A549 treated with ZK216348 at 1 μM for 4 hours (cell line): ENCODE measurements at places on chromosomes 12 and 14. TPM values are rescaled to one million over a fixed set of nuclear protein-coding genes. Genes with fewer than 3 reads are reported as not detected.

The KCNH3 gene
- total RNA-seq, result 1.5 to 2.8 TPM (median 2.6 TPM) in 5 replicates

The RNF212B gene
- total RNA-seq, result not detected in 5 replicates

The FOXN3 gene
- total RNA-seq, result 2.9 to 6.5 TPM (median 5.3 TPM) in 5 replicates

The CFAP73 gene
- 0.20 TPM in 1 of 5 replicates, not detected in the others for total RNA-seq

The CBLN3 gene
- total RNA-seq, result 0.59 to 2.1 TPM (median 1.1 TPM) in 5 replicates

The NXPH4 gene
- total RNA-seq, result 2.7 to 6.3 TPM (median 5.1 TPM) in 5 replicates

The HOXC9 gene
- 13.2 to 16.3 TPM (median 15.3 TPM) in 5 replicates for total RNA-seq

The PLD4 gene
- 0.05 to 0.14 TPM in 2 of 5 replicates, not detected in the others for total RNA-seq

The KRT80 gene
- total RNA-seq, result 37.5 to 66.0 TPM (median 57.9 TPM) in 5 replicates

The MAP1LC3B2 gene
- total RNA-seq, result 0.91 to 1.7 TPM (median 1.1 TPM) in 5 replicates

The TCL1B gene
- total RNA-seq, result not detected in 5 replicates

The PPP2R5C gene
- total RNA-seq, result 53.5 to 81.0 TPM (median 70.5 TPM) in 5 replicates

The HOTAIR gene
- 0.16 to 0.33 TPM (median 0.25 TPM) in 4 of 5 replicates, not detected in the other for total RNA-seq

The OTOGL gene
- total RNA-seq, result not detected in 5 replicates

The RNASE8 gene
- not detected in 5 replicates for total RNA-seq

The DAO gene
- not detected in 5 replicates for total RNA-seq

The TEX52 gene
- total RNA-seq, result not detected in 5 replicates

The MANSC1 gene
- total RNA-seq, result 3.6 to 4.3 TPM (median 3.7 TPM) in 5 replicates

The RGS6 gene
- 0.05 TPM in 1 of 5 replicates, not detected in the others for total RNA-seq

The RERG gene
- 0.17 to 0.44 TPM (median 0.26 TPM) in 5 replicates for total RNA-seq

The WASHC4 gene
- 19.4 to 25.4 TPM (median 23.8 TPM) in 5 replicates for total RNA-seq

The LAG3 gene
- 0.79 to 2.2 TPM (median 1.6 TPM) in 5 replicates for total RNA-seq

The SOX5 gene
- not detected in 5 replicates for total RNA-seq
